ENCODE measurements at places on chromosomes 3 and 15.

DNA sequence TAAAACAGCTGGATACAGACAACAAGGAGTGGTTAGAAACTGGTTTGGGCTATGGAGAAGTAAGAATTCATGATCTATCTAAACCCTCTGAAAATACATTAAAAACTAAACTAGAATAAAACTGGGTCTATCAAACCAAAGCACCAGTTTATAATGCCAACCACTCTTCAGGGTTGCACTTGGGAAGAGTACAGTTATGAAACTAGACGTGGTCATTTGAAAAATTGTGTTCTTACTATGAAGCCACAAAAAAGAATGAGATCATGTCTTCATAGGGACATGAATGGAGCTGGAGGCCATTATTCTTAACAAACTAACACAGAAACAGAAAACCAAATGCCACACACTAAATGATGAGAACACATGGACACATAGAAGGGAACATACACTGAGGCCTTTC lies 103.8 kb downstream of the GAP43 start:
- no peak for DNase-seq

- DNase-seq = no peak
These were observed 336.7 kb upstream of the WNT5A start for GRCh38 chr3:55823829-55824228.

GRCh38 chr3:129130291-129130813 lies 8.7 kb upstream of the RAB43 start:
- no peak for DNase-seq

DNA sequence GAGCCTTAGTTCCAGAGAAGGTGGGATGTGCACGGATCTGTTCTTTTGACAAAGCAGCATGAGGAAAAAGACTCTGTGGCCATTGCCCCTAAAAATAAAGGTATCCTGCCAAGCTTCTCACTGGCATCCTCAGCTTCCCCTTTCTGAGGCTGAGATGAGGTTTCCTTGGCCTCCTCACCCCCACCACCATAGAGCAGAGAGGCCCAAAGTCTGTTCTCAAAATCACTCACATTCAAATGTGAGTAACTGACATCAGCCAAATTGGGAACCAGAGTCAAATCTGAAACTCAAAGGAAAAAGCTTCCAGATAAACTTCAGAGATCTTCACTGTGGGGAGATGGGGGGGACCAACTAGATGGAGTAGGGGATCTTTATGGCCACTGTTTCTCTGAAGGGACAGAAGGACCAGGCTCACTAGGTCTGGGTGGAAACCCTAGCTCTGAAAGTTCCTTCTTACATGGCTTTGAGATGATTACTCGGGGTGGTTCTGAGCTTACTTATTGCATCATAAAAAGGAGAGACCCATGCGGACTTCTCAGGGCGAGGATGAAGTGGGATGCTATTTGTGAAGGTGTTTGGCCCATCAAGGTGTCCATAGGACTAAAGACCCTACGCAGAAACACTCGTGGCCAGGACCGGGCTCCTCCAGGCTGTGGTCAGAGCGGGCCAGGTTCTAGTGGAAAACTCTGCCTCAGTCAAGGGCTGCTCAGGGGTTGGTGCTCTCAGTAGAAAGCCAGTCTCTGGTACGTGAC lies 61.5 kb upstream of the MEF2A start:
- DNase-seq = no peak

GRCh38 chr15:66846811-66847210 lies 144.8 kb downstream of the SMAD6 start:
- no peak for DNase-seq

DNA sequence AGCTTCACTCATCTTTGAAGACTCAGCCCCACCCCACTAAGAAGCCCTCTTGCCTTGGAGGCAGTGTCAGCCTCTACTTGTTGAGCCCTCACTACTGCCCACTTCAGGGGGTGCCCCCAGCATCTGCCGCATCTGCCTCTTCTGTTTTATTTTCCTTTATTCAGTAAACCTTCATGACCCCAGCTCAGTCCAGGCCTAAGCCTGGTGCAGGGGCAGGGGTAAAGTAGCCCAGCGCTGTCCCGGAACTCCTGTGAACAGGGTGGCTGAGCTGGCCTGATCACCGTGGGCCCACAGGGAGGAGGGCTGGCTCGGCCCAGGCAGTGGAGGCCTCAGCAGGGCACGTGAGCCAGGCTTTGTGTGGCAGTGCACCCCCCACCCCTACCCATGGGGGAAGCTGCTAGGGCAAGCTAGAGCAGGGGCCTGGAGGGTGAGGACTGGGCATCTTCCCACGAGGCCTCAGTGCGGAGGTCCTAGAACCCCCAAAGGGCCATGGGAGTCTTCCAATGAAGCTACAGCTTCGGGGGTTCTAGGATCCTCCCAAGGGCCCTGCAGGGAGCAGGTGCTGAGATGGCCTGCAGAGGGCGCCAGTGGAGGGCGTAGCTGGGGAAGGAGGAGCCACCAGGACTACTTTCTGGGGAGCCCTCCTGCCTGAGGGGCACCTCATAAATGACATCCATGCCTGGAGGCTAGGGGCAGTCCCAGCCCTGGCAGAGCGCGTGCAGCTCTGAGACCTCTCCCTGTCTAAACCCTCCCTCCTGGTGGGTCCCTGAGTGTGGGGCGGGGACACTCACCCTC lies 36.0 kb downstream of the TSPAN3 start:
- DNase-seq = no peak

DNA sequence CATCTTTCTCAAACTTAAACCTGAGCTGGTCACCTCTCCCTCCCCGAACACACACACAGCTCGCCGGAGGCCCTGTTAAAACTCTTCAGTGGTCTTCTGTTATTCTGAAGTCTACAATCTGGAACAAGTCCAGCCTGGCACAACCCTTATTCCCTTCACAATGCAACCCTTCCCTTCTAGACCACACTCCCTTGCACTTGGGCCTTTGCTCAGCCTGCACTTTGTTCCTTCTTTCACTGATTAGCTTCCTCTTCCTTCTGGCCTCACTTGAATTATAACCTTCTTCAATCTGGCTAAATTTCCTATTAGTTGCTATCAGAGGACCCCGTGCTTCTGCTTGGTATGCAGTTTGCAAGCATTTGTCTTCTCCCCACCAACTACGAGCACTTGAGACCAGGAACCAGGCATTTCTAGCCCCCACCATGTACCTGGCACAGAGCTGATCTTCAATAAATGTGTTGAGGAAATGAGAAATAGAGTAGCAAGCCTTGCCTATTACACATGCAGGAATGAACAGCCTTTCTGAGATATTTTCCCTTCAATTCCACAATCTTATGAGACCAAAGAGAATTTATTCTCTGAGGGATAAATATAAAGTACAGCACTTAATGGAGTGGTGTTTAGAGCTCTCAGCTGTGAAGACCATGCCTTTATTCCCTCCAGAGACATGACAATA lies 663.1 kb upstream of the ADAMTS9 start:
- DNase-seq = no peak

GRCh38 chr15:39281094-39281493 lies 299.8 kb upstream of the THBS1 start:
- no peak for DNase-seq

DNA sequence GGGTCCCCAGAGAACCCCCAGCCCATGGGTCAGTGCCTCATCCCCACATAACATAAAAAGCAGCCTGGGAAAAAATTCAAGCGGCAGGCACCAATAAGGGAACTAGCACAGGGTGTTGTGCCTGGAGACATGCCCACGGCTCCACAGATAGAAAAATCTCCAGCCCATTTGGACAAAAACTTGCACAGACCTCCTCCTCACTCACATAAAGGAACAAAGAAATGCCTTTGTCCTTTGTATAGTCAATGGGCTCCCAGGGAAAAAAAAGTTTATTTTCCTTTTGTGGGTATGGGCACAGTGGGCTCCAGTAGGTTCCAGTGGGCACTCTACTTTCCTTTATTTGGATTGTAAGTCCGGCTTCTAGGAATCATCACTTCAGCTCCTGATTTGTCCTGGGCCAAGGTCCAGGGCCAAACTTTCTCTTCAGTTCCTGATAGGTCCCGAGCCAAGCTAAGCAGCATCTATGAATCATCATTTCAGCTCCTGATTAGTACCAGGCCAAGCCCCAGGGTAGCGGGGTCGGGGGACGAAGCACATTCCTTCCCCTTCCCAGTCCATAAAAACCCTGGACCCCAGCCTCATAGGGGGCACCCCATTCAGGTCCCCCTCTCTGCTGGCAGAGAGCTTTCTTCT lies 1.6 kb upstream of the DNAH12 start:
- no peak for DNase-seq

GRCh38 chr15:91294795-91295194 lies 194.7 kb downstream of the SV2B start:
- no peak for DNase-seq

DNA sequence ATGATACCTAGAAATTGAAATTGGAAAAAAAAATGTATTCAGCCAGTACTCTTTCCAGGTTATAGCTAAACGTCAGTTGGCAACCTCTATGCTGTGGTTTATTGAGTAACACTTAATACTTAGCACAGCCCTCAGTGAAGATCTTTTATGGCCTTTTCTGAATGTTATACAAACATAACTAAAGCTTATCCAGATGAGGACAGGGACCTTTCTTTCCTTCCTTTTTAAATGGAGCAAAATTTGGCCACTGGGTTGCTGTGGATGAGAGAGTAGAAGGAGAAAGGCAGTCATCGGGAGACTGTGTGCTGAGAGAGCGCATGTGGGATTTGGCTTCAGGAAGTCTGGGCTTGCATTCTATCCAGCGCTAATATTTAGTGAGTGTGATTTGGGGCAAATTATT lies 36.1 kb downstream of the IGF1R start:
- no peak for DNase-seq

Data from kidney epithelial cell (primary cell).